ENCODE measurements at places on chromosomes 3 and 15. TPM values are rescaled to one million over a fixed set of nuclear protein-coding genes. Genes with fewer than 3 reads are reported as not detected.

TMEM266 gene
- 14.0 TPM for polyA plus RNA-seq

ALDH1A2 gene
- 337 TPM for polyA plus RNA-seq

MGA gene
- 35.3 TPM for polyA plus RNA-seq

DNA sequence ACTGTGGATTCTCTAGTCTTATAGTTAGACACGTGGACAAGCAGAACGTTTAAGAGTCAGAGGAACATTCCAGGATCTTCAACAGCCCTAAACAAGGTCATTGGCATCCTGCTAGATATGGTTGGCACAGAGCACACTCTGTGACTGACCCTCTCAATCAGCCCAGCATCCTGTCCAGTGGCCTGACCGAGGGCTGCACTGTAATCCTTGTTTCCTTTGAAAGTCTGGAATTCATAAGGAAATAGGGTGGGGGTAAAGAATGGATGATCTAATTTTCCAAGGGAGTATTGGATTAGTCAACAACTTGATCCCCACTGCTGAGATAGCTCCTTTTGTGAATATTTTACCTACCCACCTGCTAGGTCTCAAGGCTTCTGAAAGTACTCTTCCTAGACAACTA, 94.5 kb upstream of the DLG1 start:
- no peak for DNase-seq

DNA sequence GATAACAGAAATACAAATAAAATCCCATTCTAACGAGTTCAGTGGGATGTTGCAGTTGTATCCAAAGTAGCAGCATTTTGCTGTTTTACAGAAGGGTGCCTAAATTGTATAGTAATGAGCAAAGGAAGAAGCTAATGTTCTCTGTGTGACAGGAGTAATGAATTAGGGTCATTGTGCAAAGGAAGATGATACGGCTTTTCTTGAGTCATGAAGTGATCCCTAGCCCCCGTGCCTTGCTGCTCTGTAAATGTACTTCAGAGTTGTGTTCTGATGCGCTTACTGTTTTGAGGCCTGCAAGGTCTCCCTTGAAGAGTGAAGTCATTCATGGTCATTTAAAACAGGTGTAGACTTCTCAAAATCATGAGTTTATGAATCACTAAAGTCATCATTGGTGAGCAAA, 37.9 kb downstream of the ATP1B3 start:
- no peak for DNase-seq

- DNase-seq = no peak
Observed at GRCh38 chr3:122730240-122730639, 49.6 kb downstream of the PARP14 start.

GRCh38 chr3:52237657-52238172, 1.2 kb downstream of the TWF2 start:
- DNase-seq = no peak

DNA sequence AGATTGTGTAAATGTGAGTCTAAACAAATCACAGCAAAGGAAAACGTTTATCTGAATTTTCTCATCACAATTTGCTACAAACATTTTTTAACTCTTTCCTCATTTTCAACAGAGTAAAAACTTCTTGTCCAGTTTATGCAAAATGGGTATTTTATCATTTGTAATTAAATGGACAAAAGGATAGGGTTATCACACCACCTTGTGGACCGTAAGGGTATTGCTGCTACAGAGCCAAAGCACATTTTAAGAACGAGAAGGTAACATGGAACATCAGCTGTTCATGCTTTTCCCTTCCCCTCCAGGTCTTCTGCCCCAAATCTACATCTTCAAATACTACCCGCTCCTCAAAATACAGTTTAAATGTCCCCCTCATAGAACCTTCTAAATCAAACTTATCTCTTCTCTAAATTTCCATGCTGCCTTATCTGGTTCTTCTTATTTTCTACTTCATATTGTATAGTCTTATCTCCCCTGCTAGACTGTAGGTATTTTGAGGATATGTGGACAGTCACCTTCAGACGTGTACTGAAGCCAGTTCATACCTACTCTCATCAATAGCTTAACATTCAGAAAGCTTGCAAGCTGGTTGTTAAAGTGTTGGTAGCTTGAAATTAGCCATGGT, 12.8 kb upstream of the SETMAR start:
- DNase-seq = no peak

- no peak for DNase-seq
Observed at GRCh38 chr15:45027220-45027619, 4.2 kb downstream of the SORD start.

GRCh38 chr3:159239059-159239458, 437.2 kb downstream of the MFSD1 start:
- DNase-seq = no peak

- no peak for DNase-seq
Observed at GRCh38 chr3:30500666-30501399, 105.6 kb upstream of the TGFBR2 start.

TOPAZ1 gene
- polyA plus RNA-seq = not detected

DNA sequence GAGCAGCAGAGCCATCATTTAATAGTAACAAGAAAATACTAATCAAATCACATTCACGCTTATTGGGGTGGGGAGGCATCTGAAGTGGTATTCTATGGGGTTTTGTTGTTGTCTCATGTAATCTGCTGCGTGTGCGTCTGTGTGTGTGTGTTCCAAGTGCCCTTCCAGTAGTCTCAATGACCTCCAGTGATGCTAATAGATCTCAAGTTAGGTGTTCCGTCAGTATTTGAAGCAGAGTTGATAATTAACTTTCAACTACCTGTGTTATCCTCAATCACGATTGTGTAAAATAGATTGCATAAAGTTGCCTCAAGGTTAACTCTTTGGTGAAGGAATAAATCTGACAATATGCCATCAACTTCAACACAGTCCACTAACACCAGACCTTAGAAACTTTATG, 375.0 kb downstream of the MECOM start:
- no peak for DNase-seq

RETNLB gene
- polyA plus RNA-seq = not detected

DNA sequence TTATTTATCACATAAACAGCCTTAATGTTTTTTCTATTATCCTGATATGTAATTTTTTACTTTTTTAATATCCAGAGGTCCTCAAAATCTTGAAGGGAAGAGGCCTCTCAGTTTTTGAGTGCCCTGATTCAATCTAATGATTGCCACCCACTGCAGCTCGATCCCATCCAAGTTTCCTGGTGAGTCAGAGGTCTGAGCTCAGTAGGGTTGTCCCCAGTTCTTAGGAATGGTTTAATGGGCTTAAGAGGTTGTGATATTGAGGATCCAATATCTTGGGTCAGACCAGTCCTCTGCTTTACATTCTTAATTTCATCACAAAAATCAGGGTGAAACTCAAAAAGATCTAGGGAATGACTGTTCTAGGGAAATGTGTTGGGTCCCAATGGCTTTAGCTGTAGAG, 238.5 kb downstream of the NSUN3 start:
- no peak for DNase-seq

- no peak for DNase-seq
Observed at GRCh38 chr3:108546247-108546646, 35.9 kb upstream of the MYH15 start.

DNA sequence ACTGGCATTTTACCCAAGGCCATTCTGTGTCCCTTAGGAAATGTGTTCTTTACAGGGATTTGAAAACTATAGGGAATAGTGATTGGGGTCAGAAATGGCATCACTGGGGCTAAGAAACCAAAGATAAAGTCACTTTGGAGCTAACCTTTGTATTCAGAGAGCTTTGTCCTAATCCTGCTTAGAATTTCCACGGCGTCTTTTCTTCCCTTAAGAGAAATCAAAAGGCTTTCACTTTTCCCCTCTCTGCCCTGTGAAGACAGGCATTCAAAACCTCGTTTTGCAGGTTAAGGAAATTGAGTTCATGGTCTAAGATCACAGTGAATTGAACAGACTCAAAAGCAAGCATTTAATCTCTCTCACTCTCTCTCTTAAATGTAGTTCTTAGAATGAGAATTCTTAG, 182.5 kb downstream of the VGLL4 start:
- no peak for DNase-seq

FOXL2NB gene
- not detected for polyA plus RNA-seq

- no peak for DNase-seq
Observed at GRCh38 chr3:178456621-178457285, 79.5 kb upstream of the KCNMB2 start.

All from left renal pelvis (tissue), 4 donors.